Kidney capillary endothelial cell (primary cell): ENCODE measurements at places on chromosomes 5 and 9.
A peak's percentile ranks its signal among the peaks of the same experiment; 100 is the strongest.

GRCh38 chr5:137036640-137037039 is 462.5 kb downstream of the SPOCK1 start:
- no peak for DNase-seq

- DNase-seq = no peak
These were observed 14.1 kb upstream of the MAP1B start for GRCh38 chr5:72093217-72093616.

DNA sequence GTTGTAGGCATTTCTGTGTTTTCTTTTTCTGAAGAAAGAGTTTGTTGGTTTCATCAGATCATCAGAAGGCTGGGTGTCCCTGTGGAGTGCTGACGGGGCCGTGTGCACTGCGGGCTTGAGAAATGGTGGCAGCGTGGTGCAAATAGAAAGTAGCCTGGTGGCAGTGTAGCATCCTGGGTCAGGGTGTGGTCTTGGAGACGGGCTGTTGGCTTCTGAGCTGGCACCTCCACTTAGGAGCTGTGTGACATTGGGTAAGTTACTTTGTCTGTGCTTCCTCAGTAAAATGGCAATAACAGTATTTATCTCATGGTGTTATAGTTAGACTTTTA is 10.0 kb upstream of the NDST1 start:
- no peak for DNase-seq

DNA sequence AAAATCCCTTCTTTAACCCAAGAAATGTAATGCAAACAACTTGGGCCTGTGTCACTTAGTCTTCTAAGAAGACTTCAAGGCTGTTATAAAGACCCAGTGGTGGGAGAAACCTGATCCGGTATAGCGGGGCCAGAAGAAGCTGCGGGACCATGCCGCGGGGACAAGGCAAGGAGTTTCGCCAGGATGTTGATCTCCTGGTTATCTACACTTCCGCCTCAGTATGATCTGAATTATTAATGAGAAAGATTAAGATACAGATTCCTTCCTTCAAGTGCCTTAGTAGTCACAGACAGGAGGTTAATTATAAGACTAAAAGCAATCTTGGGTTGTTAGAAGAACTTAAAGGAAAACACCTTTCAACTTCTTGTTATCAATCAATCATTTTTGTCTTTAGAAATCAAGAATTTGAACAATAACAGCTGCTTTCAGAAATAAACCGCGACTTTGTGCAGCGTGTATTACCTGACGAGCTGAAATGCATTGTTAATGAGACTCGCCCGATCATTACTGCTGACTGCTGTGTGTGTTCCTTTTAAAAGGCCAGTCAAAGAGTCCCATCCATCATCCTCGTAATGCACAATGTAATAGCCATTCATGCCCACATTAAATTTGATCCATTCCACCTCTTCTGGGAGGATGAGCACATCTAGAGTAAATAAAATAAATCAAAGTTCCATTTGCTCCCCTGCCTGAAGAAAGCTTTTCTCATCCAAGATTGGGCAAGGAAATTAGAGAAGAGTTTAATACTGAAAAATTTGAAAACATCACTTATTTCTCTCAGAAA is 22.2 kb downstream of the ERAP1 start:
- no peak for DNase-seq

GRCh38 chr9:18437315-18438201 is 36.4 kb upstream of the ADAMTSL1 start:
- DNase-seq = peak; percentile 38
